ENCODE measurements at places on chromosomes 4 and X. TPM values are rescaled to one million over a fixed set of nuclear protein-coding genes. Genes with fewer than 3 reads are reported as not detected.
A peak's percentile ranks its signal among the peaks of the same experiment; 100 is the strongest.

GRCh38 chr4:141352909-141353525 is 132.3 kb downstream of the ZNF330 start:
- DNase-seq: peak; percentile 54

DNA sequence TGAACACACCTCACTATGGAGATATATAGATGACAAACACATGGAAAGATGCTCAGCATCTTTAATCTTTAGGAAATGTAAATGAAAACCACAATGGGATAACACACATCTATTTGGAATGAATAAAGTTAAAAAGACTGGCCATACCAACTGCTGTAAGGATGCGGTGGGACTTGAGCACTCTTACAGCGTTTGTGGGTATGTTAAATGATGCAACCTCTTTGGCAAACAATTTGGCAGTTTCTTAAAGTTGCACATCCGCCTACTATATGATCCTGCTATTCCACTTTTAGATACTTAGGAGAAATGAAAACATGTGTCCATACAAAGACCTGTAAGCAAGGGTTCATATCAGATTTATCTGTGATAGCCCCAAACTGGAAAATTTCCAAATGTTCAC is 50.7 kb downstream of the MRPL1 start:
- peak; percentile 33 for DNase-seq

DNA sequence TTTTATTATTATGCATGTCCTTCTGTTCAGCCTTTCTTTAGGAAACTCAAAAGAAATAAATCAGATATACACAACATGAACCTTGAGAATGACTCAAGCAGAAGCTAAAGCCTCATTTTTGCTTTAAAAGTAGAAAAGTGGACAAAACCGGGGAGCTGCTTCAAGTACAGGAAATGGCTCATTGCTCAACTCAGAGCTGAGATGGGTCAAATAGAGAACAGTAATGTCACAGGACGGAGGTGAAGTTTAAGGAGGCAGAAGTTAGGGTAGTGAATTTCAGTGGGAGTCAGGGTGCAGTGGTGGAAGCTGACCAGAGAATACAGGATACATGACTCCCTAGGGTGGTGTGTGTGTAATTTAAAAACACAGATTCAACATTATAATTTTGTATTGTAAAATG is 22.2 kb downstream of the PHKA2 start:
- DNase-seq: peak; percentile 9

Gene MAGEB1
- total RNA-seq: not detected
